Stimulated activated CD8-positive, alpha-beta memory T cell treated with anti-CD3 and anti-CD28 coated beads, Interleukin-2, amount 100 ng/mL, for 48 hours (primary cell): ENCODE measurements at places on chromosomes 5 and 9.

DNA sequence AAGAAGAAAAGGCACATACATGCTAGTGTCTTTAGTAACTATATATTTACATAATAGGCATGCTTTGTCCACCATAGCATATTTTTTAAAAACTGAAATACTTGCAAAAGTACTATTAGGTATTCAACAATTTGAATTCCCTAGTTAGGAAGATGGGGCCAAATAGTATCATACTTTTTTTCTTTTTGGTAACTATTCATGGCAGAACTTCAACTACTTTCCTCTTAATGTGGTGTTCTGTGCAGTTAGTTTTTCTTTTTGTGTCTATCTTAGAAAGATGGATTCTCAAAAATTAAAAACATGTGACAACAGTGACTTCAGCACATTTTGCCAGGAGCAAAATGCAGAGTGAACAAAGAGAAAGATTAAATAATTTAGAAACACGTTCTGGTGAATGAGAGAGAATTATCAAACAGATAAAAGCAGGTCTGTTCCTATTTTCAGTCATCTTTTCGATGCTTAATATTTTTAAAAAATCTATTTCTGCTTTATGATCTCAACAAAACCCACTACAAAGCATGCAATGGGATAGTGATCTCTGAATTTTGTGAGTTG lies 341.1 kb downstream of the ARL15 start:
- DNase-seq = no peak

GRCh38 chr5:100861148-100861547 lies 41.9 kb downstream of the ST8SIA4 start:
- no peak for DNase-seq

GRCh38 chr9:118273048-118273447 lies 568.8 kb downstream of the TLR4 start:
- DNase-seq = no peak

GRCh38 chr9:95788021-95788420 lies 87.5 kb upstream of the ERCC6L2 start:
- no peak for DNase-seq

DNA sequence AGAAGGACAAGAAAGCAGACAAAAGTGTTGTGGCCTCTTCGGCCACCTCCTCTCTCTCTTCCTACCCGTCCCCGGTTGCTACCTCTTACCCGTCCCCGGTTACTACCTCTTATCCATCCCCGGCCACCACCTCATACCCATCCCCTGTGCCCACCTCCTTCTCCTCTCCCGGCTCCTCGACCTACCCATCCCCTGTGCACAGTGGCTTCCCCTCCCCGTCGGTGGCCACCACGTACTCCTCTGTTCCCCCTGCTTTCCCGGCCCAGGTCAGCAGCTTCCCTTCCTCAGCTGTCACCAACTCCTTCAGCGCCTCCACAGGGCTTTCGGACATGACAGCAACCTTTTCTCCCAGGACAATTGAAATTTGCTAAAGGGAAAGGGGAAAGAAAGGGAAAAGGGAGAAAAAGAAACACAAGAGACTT lies 2.4 kb downstream of the EGR1 start:
- DNase-seq = no peak

GRCh38 chr5:141747152-141748141 lies 65.4 kb upstream of the ARAP3 start:
- DNase-seq = no peak

DNA sequence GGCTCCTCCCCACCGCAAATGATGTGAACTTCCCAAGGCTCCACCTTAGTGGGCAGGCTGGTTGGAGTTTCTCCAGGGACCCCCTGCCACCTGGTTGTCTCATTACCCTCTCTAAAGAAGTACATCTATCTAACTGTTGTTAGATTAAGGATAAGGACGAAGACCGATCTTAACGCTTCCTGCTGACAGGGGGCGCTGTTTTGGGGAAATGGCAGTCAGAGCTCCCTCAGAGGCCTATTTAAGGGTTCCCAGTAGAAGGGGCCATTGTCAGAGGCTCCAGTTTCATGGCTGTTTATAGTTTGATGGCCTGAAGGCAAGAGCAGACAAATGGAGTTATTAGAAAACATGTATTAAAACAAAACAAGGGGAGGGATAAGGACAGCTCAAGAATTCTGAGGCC lies 100.1 kb downstream of the SPEF2 start:
- no peak for DNase-seq

DNA sequence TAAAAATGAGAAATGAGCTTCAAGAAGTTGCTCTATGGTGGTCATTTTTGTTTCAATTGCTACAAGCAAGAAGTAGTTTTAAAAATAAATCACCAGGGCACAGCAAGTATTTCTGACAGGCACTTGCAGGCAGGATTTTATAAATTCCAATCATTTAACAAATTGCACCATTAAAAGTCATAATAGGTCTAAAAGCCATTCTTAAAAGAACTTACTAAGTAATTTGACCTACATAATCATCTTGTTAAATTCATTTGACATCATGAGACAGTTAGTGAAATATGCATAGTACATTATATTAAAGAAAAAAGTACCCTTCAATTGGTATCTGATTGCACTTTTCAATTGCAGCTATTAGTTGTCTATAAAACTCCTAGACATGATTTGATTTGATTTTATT lies 31.0 kb downstream of the TLX3 start:
- DNase-seq = no peak

DNA sequence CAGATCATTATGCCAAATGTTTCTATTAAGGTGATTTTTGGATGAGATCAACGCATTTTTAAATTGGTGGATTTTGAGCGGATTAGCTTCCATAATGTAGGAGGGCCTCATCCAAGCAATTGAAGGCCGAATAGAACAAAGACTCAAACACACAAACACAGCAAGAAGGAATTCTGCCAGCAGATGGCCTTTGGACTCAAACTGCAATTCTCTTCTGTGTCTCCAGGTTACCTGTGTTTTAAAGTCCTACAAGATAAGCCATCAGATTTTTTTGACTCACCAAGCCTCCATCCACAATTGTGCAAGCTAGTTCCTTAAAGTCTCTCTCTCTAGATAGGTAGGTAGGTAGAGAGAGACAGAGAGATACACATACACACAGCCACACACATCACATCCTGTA lies 25.5 kb downstream of the CDH6 start:
- no peak for DNase-seq

DNA sequence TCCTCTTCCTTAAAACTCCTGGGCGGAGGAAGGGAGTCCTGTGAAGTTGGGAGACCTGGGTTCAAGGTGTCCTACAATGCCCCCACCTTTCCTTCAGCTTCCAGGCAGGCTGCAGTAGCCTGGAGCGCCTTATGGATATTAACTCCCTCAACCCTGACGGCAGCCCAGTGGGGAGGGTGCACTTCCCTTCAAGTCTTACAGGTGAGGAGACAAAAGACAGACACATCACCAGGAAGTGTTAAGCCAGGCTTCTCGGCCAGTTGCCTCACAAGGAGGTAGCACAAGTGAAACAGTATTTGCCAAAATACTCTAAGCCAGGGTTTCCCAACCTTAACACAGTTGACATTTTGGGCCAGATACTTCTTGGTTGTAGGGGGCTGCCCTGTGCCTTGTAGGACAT lies 4.2 kb downstream of the TRIM7 start:
- DNase-seq = no peak
